ENCODE measurements at places on chromosomes 7 and 10.

DNA sequence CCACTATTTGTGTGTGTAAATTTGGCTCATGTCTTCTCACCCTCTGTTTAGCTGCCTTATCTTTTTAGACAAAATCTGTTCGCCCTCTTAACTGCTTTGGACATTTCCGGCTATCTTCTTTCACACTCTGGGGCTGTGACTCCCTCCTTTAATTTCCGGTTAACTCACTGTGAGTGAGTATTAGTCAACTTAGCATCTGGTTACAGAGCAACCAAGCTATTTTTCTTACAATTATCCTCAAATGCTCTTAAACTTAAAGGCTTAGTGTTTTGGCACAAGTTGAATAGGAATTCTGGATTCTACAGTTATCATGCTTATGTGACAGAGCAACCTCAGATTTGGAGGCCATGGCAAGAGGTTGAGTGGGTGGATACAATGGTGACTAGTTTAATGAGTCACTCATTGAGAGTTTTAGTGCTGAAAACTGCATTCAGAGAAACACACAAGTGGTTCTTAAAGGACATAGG is 177.6 kb upstream of the SEMA3A start:
- DNase-seq, result no peak

GRCh38 chr7:37076668-37077067 is 352.4 kb upstream of the AOAH start:
- DNase-seq, result no peak

DNA sequence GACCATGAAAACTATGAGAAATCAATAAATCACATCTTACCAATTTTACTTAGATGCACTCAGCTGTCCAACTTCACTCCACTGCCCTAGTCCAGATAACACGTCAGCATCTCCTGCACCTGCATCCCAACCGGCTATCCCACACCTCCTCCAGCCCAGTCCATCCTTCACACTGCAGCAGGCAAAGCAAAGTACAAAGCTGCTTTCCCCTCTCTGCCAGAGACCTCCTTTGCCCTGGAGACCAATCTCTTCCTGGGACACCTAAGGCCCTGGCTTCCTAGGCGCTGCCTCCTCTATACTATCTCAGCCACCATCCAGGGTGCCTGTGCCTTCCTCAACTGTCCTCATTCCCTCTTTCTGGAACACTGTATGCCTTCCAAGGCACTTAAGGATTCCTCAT is 90.3 kb upstream of the DDC start:
- no peak for DNase-seq

- no peak for DNase-seq
Measured at GRCh38 chr7:84044834-84045233, 149.8 kb downstream of the SEMA3A start.

DNA sequence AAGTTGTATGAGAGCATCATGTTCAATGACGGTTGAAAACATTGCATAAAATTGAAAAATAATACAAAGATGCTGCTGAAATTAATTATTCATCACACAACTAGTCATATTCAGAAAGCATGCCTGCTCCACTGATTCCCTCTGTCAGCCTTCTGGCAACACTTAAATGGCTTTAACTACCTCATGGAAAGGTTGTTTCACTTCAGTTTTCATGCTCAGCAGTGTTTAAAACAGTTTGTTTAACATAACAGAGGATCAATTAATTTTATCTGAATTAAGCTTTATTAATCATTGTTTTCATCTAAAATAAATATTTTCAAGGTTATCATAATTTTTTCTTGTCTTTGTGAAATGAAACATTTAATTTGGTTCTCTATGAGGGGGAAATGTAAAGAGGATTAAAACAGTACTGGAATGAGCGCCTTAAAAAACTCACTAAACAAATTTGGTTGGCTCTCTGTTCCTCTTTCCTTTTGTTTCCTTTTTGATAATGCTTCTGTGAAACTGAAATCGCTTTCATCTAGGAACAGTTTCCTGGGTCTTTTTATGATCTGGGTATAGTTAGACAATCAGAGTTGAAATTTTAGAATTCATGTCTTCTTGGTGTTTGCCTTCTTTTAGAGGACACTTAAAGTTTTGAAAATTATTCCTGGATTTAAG is 427.4 kb downstream of the SH2D4B start:
- no peak for DNase-seq

DNA sequence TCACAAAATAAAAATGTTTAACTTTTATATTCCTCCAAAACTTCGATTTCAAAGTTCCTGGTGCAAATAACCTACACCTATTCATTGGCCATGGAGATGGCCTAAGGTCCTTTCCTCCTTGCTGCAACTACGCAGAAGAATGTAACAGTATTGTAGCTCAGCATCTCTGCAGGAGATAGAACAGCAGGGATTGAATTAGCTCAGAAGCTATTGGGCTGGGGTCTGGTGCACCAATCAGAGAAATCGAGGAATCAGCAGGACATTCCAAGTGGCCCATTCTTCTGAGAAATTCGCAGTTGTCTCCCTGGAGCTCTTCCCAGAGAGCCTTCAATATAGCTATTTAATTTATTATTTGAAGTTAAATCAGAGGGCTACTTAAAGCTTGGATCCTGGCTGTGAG is 560.6 kb downstream of the GATA3 start:
- DNase-seq, result no peak

DNA sequence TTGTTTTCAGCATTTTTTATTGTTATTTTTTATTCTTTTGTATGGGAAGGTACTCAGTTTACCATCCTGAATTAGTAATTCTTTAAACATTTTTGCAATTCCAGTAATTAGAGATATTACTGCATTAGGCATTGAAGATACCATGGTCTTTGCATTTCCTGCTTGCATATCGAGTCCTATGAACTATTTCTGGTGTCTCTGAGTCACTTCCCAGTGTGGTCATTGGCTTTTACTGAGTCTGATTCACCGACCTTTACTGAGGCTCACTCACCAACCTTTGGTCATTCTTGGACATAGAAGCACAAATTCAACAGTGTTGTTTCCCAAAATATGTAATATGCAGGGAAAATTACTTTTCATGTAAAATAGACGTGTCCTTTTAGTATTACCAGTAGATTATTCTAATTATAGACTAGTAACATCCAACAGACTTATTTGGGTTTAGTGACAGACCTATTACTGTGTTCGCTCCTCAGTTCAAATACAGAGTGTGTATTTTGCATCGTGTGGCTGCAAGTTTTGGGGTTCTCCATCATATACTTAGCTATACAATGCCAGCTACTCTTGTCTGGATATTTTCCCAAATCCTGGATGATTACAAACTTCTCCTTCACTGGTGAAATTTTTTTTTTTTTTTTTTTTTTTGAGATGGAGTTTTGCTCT is 180.7 kb upstream of the PRSS1 start:
- DNase-seq, result no peak

GRCh38 chr7:140084142-140084655 is 21.4 kb upstream of the PARP12 start:
- no peak for DNase-seq

DNA sequence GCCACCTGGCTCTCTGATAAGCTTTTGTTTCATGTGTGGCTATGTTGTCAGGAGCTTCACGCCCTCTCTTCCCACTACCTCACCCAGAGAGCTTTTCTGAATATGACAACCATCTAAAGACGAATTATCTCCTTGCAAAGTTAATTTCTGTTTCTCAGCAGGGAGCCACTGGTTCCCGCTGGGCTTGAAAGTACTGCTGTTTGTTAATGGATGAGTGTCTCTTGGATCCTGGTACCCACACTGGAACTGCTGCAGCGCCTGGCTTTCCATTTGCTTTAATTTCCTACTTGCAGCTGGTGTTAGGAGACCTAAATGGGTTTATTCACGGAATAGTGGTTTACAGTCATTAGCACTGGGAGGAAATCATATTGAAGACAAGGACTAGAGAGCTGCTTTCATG is 267.9 kb upstream of the LRGUK start:
- no peak for DNase-seq

GRCh38 chr10:8272794-8273425 is 218.4 kb downstream of the GATA3 start:
- DNase-seq, result no peak

GRCh38 chr10:102651455-102652169 is 7.3 kb downstream of the TRIM8 start:
- DNase-seq, result no peak

GRCh38 chr7:132242192-132242812 is 334.0 kb downstream of the PLXNA4 start:
- no peak for DNase-seq

GRCh38 chr7:28280516-28280915 is 99.9 kb upstream of the JAZF1 start:
- no peak for DNase-seq

GRCh38 chr10:119378737-119379067 is 163.8 kb downstream of the RGS10 start:
- DNase-seq, result no peak

GRCh38 chr7:91291902-91292301 is 27.7 kb downstream of the FZD1 start:
- DNase-seq, result no peak

GRCh38 chr7:122803323-122803722 is 82.9 kb downstream of the CADPS2 start:
- no peak for DNase-seq

DNA sequence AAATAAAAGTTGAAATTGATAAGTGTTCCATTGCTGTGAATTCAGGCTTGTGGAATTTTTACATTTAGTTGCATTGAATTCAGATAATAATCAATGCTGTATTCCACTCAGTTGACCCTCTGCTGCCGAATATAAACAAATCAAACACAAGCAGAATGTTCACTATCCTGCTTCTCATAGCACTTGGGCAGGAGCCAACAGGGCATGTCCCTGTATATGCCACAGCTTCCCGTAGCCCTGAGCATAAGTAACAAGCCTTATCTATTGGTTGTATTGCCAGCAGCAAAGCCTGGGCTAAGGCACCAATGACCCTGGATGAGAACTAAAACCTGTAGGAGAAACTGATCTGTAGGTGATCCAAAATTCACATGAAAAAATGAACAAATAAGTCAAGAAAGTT is 145.9 kb downstream of the ARHGAP12 start:
- no peak for DNase-seq

GRCh38 chr10:4437061-4437460 is 388.9 kb upstream of the AKR1E2 start:
- no peak for DNase-seq

DNA sequence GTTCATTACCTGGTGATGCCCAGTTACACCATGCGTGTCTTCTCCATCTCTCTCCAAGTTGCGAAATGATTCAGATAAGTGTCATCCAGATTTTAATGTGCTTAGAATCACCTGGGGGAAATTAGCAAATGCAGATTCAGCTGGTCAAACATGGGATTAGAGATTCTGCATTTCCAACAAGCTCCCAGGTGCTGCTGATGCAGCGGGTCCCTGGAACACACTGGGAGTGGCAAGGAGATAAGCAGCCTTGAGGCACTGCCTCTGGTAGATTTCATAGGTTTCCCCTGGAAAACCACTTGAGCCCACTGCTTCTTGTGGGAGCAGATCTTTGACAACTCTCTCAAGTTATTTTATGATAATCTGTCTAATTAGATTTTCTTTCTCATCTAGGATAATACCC is 196.0 kb upstream of the C7orf33 start:
- DNase-seq, result no peak

GRCh38 chr10:6239213-6239991 is 36.7 kb downstream of the PFKFB3 start:
- DNase-seq, result peak; percentile 53

- DNase-seq, result no peak
Measured at GRCh38 chr10:96089116-96089515, 41.0 kb upstream of the ZNF518A start.

GRCh38 chr10:80497187-80498077 is 40.3 kb upstream of the SH2D4B start:
- no peak for DNase-seq

DNA sequence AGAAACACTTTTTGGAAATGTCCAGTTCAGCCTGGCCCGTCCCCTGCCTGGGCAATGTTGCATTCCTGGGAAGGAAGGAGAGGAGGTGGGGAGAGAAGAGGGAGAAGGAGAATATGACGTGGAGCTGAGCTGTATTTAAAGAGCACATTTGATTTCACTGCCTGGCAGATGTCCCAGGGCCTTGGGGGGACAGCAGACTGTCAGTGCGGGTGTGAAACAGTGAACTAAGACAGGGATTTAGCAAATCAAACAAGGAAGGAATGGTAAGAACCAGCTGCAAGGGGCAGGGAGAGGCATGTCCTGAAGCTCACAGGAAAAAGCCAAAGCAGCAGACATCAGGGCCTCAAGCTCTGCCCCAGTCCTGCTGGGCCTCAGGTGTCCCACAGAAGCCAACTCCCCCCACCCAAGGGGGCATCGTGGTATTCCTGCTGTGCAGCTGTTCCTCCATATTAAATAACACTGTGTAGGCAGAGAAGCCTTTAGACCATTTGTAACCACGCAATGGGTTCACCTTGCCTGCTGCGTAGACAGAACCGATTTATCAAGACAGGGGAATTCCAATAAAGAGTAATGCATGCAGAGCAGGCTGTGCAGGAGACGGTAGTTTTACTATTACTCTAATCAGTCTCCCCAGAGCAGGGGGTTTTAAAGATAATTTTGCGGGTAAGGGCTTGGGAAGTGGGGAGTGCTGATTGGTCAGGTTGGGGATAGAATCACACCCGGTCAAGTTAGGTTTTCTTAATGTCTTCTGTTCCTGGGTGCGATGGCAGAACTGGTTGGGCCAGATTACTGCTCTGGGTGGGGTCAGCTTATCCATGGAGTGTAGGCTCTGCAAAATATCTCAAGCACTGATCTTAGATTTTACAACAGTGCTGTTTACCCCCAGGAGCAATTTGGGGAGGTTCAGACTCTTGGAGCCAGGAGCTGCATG is 18.3 kb downstream of the LEP start:
- DNase-seq, result no peak

- no peak for DNase-seq
Measured at GRCh38 chr7:54904130-54904529, 114.7 kb upstream of the EGFR start.

GRCh38 chr10:1180836-1181235 is 124.7 kb downstream of the WDR37 start:
- no peak for DNase-seq

DNA sequence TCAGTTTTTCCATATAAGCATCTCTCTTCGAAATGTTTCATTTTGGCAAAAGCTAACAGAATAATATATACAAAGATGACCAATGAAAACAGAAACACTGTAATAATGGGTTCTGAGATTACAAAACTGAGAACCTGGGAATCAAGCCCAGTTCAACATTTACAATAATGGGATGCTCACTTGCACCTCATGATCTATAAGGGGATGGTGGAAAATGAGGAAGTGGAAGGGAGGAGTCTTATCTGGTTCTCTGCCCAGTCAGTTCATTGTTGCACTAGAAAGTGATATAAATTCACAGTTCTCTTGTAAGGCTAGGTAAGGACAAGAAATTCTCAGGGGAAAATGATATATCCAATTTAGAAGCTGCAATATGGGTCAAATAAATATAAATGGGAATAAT is 31.7 kb upstream of the RHOBTB1 start:
- no peak for DNase-seq

- DNase-seq, result peak; percentile 18
Measured at GRCh38 chr7:31744294-31744874, 57.4 kb downstream of the PPP1R17 start.

DNA sequence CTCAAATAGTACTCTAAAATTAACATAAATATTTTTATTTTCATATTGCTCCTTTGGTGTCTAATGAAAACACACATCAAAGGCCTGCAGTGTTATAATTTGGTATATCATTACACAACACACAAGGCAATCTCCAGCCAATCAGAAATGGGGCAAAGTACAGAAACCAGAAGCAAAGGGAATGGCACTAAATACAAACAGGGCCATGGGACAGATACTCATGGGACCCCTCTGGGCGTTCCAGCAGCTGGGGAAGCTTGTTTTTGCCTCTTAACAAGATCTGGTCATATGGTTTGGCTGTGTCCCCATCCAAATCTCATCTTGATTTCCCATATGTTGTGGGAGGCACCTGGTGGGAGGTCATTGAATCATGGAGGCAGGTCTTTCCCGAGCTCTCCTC is 551.8 kb upstream of the NRP1 start:
- no peak for DNase-seq

Data from stimulated activated CD4-positive, alpha-beta T cell treated with anti-CD3 and anti-CD28 coated beads, Interleukin-2, amount 100 ng/mL, for 48 hours (primary cell).